ENCODE measurements at places on chromosomes 7 and 10. TPM values are rescaled to one million over a fixed set of nuclear protein-coding genes. Genes with fewer than 3 reads are reported as not detected.

FAM241B gene
- 2.6 TPM for total RNA-seq

GRCh38 chr10:122822973-122823690 is 22.5 kb downstream of the CUZD1 start:
- DNase-seq: no peak

SEMA3A gene
- total RNA-seq: 1.4 TPM

DNA sequence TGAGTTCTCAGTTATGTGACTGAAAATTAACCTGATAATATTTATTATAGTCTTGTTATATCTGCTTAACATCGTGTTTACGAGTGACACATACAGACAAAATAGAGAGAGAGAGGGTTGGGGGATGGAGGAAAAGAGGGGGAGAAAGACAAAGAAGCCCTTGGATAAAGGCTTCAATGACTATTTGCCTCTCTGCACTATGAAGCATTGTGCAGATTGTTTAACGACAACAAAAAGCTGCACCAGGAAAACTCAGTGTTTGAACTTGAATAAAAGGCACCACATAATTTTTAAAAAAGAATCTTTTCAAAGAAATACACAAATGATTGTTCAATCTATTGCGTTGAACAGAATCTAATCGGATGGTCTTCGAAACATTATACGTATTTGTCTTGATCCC is 27.8 kb downstream of the MAGI2 start:
- no peak for DNase-seq

Measured in activated CD8-positive, alpha-beta memory T cell treated with anti-CD3 and anti-CD28 coated beads, Interleukin-2, amount 10 ng/mL, durations not matched to agents 7 days and 5 days (primary cell).